Esophagus muscularis mucosa (tissue), 4 donors: ENCODE measurements at places on chromosomes 6 and 20. TPM values are rescaled to one million over a fixed set of nuclear protein-coding genes. Genes with fewer than 3 reads are reported as not detected.

DNA sequence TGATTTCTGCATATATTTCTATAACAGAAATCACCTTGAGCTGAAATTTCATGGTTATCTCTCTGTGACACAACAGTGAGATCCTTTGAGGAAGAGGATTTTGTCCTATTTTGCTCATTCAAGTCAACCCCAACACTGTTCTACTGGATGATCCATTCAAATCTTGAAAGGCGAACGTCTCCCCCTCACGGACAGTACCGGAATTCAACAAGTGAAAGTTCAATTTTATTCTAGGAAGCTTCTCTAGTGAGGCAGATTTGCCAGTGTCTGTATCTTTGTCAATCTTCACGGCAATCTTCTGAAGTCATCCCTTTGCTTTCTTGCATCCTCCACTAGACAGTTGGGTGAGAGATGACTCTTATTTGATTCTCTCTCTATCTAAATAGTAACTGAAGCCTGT lies 91.7 kb upstream of the PDE7B start:
- H3K27ac ChIP-seq, result no peak overlapping the region
- no peak overlapping the region for H3K4me3 ChIP-seq
- no peaks in the 10 kb centered on the region for H3K27me3 ChIP-seq

PROKR2 gene
- total RNA-seq, result not detected

DNA sequence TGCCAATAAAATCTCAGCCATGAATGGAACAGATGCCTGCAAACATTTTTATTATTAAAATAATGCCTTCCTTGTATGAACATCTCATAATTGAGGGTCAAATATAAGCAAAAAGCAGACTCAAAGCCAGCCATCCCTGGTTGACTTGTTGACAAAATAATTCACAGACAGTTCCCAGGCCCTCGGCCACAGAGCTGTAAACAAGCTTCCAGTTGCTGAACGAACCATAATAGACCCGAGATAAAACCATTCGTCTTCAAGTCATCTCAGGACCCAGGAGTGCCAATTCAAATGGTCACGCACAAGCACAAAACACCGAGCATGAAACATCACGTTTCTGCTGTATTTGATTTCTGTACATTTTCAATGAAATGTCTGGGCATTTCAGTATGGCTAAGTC lies 113.3 kb upstream of the CDYL start:
- H3K27ac ChIP-seq, result no peak overlapping the region
- H3K27me3 ChIP-seq, result no peaks in the 10 kb centered on the region
- no peaks in the 10 kb centered on the region for H3K36me3 ChIP-seq
- DNase-seq, result no peak
- H3K4me1 ChIP-seq, result peaks cover 7% of the 10 kb centered on the region
- no peak overlapping the region for H3K4me3 ChIP-seq

- no peak overlapping the region for H3K4me3 ChIP-seq
- no peaks in the 10 kb centered on the region for H3K36me3 ChIP-seq
- no peaks in the 10 kb centered on the region for H3K4me1 ChIP-seq
- peak; percentile 37 for DNase-seq
Measured at GRCh38 chr20:42652266-42652665, 537.4 kb downstream of the PTPRT start.

DNA sequence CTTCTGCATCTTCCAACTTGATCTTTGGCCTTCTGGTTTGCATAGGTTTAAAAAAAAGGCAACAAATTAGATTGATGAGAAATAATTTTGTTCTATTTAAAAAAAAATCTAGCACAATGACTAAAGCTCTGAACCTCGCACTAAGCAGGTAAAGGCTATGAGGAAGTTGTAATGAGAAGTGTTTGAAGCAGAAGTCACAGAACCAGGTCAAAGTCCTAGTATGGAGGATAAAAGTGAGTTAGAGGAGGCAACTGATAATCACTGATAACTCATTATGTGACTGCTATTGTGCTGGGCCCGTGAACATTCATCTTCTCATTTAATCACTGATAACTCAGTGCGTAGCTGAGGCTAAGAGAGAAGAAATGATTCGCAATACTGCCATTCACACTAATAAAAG lies 46.1 kb upstream of the GFRAL start:
- H3K27ac ChIP-seq, result no peak overlapping the region
- no peak overlapping the region for H3K4me3 ChIP-seq
- no peak for DNase-seq

GRCh38 chr6:143652841-143653331 lies 24.9 kb upstream of the PHACTR2 start:
- H3K4me3 ChIP-seq, result no peak overlapping the region
- no peaks in the 10 kb centered on the region for H3K36me3 ChIP-seq
- no peaks in the 10 kb centered on the region for H3K27me3 ChIP-seq
- no peak for DNase-seq

DNA sequence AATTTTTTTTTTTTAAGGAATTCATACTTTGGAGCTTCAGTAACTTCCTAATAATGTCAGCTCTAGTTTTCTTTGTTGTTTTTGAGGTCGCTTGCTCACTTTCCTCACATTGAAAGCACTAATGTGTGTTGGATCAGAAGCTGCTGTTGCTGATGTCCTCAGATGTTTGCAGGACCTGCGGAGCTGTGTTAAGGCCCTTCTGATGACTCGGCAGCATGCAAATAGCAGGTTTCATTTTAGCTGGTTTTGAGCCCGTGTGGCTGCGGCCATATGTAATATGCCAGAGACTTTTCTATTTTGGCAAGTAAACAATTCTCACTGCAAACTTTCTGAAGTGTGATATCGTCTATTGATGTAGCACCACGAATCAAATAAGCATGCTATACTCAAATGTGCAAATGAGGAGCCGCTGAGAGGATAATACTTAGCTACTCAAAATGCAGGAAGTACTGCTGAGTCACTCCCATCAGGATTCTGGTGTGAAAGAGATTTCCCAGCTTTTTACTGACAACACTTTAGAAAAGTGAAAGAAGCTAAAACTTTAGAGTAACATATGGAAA lies 187.8 kb downstream of the SASH1 start:
- peaks cover 48% of the 10 kb centered on the region for H3K36me3 ChIP-seq
- DNase-seq, result peak; percentile 90
- H3K4me3 ChIP-seq, result peak overlapping the region; percentile 21
- peaks cover 29% of the 10 kb centered on the region for H3K4me1 ChIP-seq
- H3K27me3 ChIP-seq, result no peaks in the 10 kb centered on the region
- H3K27ac ChIP-seq, result peak overlapping the region; percentile 61

NRSN1 gene
- total RNA-seq, result 1.2 TPM

DNA sequence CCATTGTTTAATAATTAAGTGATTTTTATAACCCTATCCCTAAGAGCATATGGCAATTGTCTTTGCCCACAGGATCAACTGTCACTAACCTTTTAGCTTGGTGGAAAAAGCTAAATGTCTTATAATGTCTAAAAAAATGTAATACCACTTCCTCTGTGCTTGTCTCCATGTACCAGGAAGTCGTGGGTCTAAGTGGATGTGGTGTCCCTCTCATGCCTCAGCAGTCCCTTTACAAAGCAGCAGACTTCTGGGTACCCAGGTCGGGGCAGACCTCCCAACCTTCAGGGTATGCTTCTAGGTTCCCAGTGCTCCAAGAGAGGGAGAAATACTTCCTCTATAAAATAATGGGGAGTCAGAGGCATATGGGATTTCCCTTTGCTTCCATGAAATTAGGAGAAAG lies 74.7 kb downstream of the ZHX3 start:
- no peak for DNase-seq
- H3K27ac ChIP-seq, result no peak overlapping the region
- H3K4me3 ChIP-seq, result no peak overlapping the region
- no peaks in the 10 kb centered on the region for H3K27me3 ChIP-seq

- DNase-seq, result no peak
- no peak overlapping the region for H3K27ac ChIP-seq
- peaks cover 7% of the 10 kb centered on the region for H3K4me1 ChIP-seq
- no peak overlapping the region for H3K4me3 ChIP-seq
- H3K36me3 ChIP-seq, result no peaks in the 10 kb centered on the region
Measured at GRCh38 chr20:11712639-11713160, 205.0 kb upstream of the BTBD3 start.

- no peaks in the 10 kb centered on the region for H3K36me3 ChIP-seq
- no peak for DNase-seq
- peaks cover 15% of the 10 kb centered on the region for H3K4me1 ChIP-seq
- no peak overlapping the region for H3K4me3 ChIP-seq
- H3K27ac ChIP-seq, result no peak overlapping the region
Measured at GRCh38 chr6:13504611-13505344, 17.4 kb upstream of the GFOD1 start.

- H3K4me3 ChIP-seq, result no peak overlapping the region
- H3K27ac ChIP-seq, result no peak overlapping the region
- peaks cover 8% of the 10 kb centered on the region for H3K36me3 ChIP-seq
- peak; percentile 75 for DNase-seq
- H3K27me3 ChIP-seq, result no peaks in the 10 kb centered on the region
- no peaks in the 10 kb centered on the region for H3K4me1 ChIP-seq
Measured at GRCh38 chr6:166852451-166852975, 103.8 kb downstream of the RNASET2 start.

GRCh38 chr6:8269872-8270454 lies 165.4 kb downstream of the SLC35B3 start:
- no peak overlapping the region for H3K4me3 ChIP-seq
- H3K36me3 ChIP-seq, result no peaks in the 10 kb centered on the region
- no peak for DNase-seq
- H3K4me1 ChIP-seq, result no peaks in the 10 kb centered on the region

TEAD3 gene
- total RNA-seq, result 71.4 TPM

GRCh38 chr20:8522168-8522567 lies 390.1 kb downstream of the PLCB1 start:
- H3K27ac ChIP-seq, result no peak overlapping the region
- no peaks in the 10 kb centered on the region for H3K36me3 ChIP-seq
- peaks cover 3% of the 10 kb centered on the region for H3K4me1 ChIP-seq
- H3K27me3 ChIP-seq, result no peaks in the 10 kb centered on the region

GRCh38 chr6:145704143-145704781 lies 31.1 kb downstream of the EPM2A start:
- no peaks in the 10 kb centered on the region for H3K27me3 ChIP-seq
- no peak overlapping the region for H3K27ac ChIP-seq
- peaks cover 6% of the 10 kb centered on the region for H3K36me3 ChIP-seq
- DNase-seq, result no peak
- H3K4me1 ChIP-seq, result peaks cover 10% of the 10 kb centered on the region

CNR1 gene
- 7.1 TPM for total RNA-seq

DNA sequence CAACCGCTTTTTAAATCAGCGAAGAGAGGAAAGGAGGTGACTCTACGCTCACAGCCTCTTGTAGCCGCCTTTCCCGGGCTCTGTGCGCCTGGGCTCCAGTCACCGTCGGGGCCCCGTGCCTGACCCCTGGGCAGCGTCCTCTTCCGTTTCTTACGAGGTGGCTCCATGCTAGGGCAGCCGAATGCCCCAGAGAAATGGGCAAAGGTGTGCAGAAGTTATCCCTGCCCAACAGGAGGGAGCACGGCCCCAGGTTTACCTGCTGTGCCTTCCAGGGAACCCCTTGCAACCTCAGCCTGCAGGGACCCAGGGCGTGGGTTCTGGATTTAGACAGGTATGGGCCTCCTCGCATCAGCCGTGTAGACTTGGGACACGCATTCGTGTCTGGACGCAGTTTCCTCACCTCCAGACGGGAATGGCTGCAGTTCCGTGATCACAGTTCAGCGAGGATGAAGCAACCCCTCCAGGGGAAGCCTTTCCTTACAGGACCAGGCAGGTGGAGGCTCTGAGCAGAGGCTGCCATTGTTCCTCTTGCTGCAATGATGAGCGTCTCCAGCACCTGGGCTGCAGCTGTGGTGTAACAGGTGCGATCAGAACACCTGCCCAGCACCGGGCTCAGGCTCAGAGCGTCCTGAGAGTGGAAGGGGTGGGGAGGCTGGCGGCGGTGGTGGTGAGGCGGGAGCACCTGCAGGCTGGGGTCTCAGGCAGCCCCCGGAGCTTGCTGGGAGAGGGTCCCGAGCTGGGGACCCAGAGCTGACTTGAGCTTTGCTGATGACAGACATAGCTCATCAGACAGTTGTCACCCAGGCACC lies 81.3 kb upstream of the BHLHE23 start:
- no peaks in the 10 kb centered on the region for H3K4me1 ChIP-seq
- no peak overlapping the region for H3K4me3 ChIP-seq

STMND1 gene
- total RNA-seq, result not detected
